SW480 (cell line): ENCODE measurements at places on chromosomes 6 and 20.

GRCh38 chr6:17908831-17909230 lies 78.6 kb downstream of the KIF13A start:
- DNase-seq = no peak

DNA sequence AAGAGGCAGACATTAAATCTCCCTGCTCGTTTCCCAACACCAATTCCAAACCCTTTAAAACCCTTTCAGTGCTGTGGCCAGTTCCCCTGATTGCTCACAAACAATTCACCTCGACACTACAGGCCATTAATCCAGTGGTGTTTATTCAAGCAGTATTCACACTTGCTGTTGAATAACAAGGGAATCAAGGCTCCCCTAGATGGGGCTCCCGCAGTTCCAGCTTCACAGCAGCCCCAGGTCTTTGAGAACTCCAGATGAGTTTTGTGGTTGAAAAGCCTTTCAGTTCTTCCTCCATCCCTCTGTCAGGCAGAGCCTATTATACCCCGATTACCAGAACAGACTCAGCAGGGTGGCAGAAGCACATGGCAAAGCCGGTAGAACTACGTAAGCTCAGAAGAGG lies 36.2 kb downstream of the JAG1 start:
- no peak for DNase-seq

DNA sequence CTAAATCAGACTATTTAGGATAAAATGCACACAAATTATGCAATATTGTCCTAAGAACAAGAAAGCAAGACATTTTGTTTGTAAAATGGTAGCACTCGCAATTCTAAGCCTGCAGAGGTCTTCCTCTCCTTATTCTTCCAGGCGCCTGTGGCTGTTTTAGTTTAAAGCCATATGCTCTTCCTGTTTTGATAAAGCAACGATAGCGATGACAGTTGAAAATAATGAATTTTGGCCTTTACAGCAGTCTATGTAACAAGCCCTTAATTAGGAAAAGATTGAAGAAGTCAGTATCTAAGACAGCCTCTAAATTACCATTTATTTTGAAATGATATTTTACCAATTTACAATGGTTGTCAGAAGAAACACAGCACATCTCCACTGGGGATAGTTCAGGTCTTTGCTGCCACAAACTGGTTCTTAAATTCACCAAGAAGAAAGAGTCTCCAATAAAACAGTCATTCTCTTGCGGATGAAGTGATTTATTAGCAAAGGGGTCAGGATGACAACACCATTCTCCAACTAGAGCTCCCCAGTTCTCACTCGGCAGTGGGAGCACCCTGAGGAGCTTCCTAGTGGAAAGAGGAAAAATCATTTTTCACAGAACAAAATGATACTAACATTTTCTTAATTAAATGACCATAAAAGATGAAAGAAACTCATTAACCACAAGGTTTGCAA lies 21.4 kb downstream of the UBE3D start:
- no peak for DNase-seq

DNA sequence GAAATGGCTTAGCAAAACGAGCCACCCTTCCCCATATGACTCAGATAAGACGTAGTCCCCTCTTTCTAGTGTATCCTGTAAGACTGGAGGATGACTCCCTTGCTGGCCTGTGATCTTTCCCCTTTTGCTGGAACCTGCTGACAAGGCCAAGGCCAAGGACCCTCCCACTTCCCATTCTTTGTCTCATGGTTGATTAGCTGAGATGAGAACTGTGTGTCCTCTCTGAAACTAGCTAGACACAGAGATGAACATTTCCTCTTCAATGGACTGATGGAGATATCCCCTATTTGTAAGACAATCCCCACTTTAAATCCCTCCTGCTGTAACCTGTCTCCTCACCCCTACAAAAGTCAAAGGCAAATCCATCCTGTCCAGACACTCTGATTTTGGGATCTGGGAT lies 33.4 kb upstream of the SCRT2 start:
- no peak for DNase-seq

- no peak for DNase-seq
Observed at GRCh38 chr6:93124006-93124632, 295.2 kb downstream of the EPHA7 start.

GRCh38 chr6:54810147-54810546 lies 36.4 kb upstream of the FAM83B start:
- DNase-seq = no peak

GRCh38 chr6:39061588-39061987 lies 13.0 kb downstream of the GLP1R start:
- no peak for DNase-seq

- no peak for DNase-seq
Observed at GRCh38 chr6:169780571-169781091, 29.2 kb downstream of the ERMARD start.

- DNase-seq = no peak
Observed at GRCh38 chr6:31479151-31479932, 18.6 kb upstream of the MICB start.

- DNase-seq = peak; percentile 34
Observed at GRCh38 chr6:36127462-36128016, 2.8 kb upstream of the MAPK13 start.

DNA sequence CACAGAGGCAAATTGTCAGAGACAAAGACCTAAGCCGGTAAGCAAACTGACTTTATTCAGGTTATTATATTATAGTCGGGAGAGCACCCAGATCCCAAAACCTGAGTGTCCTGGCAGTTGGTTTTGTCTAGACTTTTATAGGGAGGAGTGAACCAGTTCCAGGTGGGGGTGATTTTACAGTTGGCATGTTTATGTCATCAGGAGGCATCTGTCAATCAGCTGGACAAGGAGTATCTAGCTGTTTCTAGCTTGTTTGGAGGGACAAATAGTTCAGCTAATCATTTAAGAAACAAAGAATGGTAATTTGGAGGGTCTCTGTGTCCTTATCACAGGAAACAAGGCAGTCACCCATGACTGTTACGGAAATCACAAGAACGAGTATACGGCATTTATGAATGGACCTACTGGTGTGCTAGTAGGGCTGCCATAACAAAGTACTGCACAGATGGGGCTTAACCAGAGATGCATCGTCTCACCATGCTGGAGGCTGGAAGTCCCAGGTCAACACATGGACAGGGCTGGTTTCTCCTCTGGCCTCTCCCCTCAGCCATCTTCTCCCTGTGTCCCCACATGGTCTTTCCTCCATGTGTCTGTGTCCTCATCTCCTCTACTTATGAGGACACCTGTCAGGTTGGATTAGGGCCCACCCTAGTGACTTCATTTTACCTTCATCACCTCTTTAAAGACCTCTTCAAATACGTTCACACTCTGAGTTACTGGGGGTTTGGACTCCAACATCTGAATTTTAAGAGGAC lies 122.7 kb downstream of the LY86 start:
- no peak for DNase-seq

DNA sequence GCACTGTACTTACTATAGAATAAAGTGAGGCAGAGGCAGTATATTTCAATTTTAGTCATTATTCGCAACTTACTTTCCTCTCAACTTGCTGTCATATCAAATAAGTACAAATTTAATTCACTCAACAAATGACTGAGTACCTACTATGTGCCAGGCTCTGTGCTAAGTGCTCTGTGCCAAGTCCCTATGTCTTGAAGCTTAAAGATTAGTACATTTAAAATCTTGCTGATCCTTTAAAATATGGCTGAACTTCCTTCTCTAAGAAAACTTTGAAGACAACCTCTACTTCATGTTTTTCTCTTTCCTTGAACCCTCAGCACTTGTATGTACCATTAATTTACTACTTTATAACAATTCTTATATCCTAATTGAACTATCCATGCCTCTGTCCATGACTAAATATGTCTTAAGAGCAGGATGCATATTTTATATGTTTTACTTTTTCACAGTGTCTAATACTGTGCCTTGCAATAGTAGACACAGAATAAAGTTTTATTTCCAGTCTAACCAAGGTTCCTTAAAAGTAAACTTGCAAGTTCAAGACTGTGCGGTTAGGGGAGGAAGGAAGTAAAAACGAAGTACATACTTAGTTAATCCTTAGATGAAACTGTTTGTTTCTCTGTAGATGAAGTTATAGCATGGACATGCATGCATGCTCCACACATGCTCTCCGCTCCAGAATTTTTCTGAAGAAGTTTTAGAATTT lies 10.0 kb upstream of the LATS1 start:
- DNase-seq = no peak

DNA sequence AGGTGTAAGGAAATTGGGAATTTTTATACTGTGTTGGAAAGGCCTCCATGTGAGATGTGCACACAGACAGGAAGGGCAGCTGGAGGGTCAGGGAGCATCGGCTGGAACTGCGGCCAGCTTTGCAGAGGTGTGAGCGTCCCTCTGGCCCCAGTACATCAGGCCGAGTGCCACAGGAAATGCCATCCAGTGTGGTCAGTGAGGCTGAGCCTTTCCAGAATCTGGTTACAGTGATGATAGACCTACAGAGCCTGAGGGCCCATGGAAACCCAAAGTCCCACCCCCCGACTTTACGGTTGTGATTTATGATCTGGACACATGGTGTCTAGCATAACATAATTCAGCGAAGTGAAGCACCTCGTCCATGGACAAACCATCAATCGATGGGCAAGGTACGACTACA lies 137.3 kb upstream of the PDE10A start:
- DNase-seq = no peak
